ENCODE measurements at places on chromosomes 12 and 14.

DNA sequence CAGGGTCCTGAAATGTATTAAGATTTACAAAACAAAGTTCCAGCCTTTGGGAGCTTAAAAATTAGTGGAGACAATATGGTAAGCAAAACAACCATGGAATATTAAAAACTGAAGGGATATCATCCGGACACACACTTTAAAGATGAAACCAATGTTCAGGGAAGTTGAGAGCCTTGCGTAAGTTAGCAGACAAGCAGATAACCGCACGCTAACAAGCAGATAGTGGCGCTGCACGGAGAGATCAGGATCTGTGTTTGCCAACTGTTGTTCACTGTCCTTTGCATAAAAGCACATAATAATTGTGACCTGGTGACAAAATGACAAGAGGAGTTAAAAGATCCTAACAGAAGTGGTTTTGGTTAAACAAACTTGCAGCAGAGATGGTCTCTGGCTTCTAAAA is 14.3 kb upstream of the TMEM229B start:
- no peak for DNase-seq

DNA sequence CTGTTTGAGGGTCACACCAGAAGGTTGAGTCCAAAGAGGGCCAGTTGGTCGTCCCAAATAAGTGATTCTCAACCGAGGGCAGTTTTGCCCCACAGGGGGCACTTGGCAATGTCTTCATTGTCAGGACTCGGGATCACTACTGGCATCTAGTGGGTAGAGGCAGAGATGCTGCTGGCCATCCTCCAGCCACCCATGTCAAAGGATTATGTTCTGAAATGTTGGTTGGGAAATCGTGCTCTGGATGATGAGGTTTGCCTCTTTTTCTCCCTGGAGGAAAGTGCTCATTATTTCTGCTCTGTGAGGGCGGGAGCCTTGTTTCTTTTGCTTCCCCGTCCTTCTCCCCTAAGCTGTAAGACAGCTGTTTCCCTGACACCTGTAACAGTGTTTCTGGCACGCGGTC is 3.6 kb downstream of the ZNF839 start:
- DNase-seq = peak; percentile 31

- DNase-seq = no peak
These were observed 764 bp downstream of the RBM25 start for GRCh38 chr14:73058922-73059673.

GRCh38 chr12:30440826-30441602 is 254.7 kb downstream of the IPO8 start:
- no peak for DNase-seq

GRCh38 chr12:30754383-30754749 is 385 bp downstream of the CAPRIN2 start:
- DNase-seq = no peak

- DNase-seq = no peak
These were observed 30.5 kb upstream of the GPATCH2L start for GRCh38 chr14:76121089-76121748.
